COLO829 (cell line): ENCODE measurements at places on chromosomes 5 and 9.
A peak's percentile ranks its signal among the peaks of the same experiment; 100 is the strongest.

GRCh38 chr5:73507062-73507461 lies 8.8 kb downstream of the BTF3 start:
- DNase-seq, result no peak

GRCh38 chr5:81590498-81591384 lies 160.2 kb downstream of the SSBP2 start:
- no peak for DNase-seq

- DNase-seq, result no peak
These were observed 94.3 kb downstream of the RPS23 start for GRCh38 chr5:82183828-82184227.

GRCh38 chr9:127858041-127858512 lies 3.6 kb upstream of the ENG start:
- DNase-seq, result no peak

DNA sequence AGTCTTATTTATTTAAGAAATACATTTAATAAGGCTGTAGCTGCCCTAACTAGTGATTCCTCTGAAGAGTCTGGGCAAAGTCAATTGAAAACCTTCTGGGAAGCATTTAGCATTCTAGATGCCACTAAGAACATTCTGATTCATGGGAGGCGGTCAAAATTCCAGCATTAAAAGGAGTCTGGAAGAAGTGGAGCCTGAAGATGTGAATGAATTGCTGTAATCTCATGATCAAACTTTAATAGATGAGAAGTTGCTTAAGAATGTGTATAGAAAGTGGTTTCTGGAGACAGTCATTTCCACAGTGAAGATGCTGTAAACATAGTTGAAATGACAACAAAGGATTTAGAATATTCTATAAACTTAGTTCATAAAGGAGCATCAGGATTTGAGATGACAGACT lies 61.4 kb downstream of the WDR41 start:
- DNase-seq, result no peak

DNA sequence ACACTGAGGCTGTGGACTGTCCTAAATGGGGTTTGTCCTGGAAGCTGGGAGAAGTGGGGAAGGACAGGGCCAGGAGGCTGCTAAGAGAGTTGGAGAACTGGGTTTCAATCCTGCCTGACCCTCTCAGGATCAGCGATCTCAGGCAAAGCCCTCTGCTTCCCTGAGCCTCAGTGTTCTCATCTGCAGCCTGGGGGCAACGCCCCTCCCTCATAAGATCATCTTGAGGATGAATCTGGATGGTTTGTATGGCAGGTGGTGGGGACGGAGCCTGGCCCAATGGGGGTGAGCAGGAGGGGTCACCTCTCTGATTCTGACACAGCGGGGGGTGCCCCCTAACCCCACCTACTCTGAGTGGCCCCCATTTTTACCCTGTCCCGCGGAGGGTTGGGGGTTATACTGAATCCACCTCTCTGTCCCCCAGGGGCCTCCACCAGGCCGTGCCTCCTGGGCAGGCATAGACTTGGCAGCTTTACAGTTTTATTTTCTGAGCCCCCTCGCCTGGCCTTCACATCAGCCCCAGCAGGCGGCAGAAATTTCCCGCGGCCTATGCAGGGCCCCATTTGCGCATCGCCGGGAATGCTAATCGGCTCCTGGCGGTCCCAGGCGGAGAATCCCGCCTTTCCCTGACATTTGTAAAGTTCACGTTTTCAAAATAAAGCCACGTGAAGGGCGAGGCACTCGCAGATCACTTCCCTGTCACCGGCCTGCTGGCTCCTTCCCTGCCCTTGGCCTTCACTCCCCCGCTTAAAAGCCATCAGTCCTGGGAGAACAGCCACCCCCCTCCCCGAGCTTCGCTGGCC lies 17.8 kb upstream of the LAMC3 start:
- no peak for DNase-seq

GRCh38 chr5:143233031-143233430 lies 170.5 kb downstream of the NR3C1 start:
- DNase-seq, result no peak

DNA sequence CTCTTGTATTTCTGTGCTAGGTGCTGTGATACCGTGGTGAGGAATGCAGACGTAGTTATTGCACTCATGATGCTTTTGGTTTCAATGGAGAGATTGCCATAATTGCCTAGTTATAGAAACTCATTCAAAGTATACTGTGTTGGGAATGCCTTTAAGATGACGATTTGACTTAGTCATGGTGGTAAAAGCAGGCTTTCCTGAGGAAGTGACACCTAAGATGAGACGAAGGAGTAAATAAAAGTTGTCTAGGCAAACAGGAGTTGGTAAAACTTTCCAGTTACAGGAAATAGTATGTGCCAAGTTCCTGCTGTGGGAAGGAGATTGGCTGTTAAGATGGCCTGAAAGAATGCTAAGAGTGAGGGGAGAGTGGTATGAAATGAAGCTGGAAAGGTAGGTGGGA lies 48.1 kb downstream of the FOCAD start:
- DNase-seq, result no peak

GRCh38 chr5:102801371-102801770 lies 46.3 kb downstream of the PAM start:
- DNase-seq, result no peak

- DNase-seq, result no peak
These were observed 20.9 kb downstream of the CCNJL start for GRCh38 chr5:160291467-160291866.

DNA sequence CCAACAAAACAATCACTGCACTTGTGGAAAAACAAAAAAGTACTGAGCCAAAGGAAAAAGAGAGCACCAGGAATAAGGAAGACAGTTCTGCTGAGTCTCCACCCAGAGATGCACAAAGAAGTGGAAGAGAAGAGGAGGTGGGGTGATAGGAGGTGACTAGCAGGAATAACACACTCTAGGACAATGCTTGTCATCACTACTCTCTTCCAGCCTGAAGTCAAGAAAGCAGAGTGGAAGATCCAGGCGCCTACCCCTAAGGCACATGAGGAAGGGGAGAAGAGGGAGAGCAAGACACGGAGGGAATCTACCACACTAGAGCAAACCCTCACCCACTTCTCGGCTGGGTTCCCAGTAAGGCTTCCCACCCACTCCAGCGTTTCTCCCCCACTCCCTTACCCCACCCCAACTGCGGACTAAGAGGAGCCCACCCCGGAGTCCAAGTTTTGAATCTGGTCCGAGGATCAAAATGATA lies 1.7 kb downstream of the SLIT3 start:
- no peak for DNase-seq

- DNase-seq, result no peak
These were observed 17.1 kb upstream of the DAB2 start for GRCh38 chr5:39441838-39442237.

- DNase-seq, result peak; percentile 39
These were observed 165.0 kb upstream of the ZNF462 start for GRCh38 chr9:106697750-106698502.

DNA sequence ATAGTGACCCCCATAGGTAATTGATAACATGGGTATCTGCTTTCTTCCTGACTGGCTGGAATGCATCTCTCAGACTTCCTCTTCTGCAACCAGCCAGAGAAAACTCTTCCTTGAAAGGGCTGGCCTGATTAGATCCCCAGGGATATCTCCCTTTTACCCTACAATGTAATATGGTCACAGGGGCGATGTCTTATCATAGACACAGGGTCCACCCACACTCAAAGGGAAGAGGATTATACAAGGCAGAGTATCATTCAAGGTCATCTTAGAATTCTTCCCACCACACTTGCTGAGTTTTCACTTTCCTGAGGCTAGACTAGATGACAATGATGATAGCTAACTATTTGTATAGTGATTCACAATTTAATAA lies 33.2 kb downstream of the TTLL11 start:
- no peak for DNase-seq

GRCh38 chr9:103681435-103681834 lies 412.7 kb upstream of the SMC2 start:
- DNase-seq, result no peak

DNA sequence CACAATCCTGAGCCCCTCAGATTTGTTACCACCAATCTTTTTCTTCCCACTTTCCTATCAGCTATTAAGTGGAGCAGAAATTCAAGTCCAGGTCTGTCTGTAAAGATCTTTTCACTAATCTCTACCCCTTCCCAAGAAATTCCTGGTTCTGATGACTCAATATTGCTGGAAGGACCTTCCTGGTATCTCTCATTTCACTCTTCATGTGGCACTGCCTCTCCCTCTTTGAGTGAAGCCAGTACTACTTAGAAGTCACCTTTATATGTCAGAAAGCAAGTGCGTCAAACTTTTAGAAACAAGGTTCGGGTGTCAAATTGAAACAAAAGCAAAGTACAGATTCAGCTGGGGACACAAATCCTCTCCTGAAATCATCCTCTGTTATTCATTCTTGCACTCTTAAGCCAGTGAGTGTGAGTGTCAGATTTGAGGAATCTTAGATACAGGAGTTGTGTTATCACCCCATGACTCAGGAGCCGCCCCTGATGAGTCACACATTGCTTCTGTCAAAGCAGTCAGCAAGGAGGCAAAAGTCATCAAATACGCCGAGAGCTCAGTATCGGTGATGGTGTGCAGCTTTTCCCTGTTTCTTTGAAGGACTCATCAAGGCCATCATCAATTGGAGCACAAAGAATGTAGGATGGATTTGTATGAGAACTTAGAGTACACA lies 313.0 kb downstream of the CETN3 start:
- peak; percentile 4 for DNase-seq

GRCh38 chr5:34499001-34499734 lies 157.0 kb upstream of the RAI14 start:
- no peak for DNase-seq

GRCh38 chr5:82150559-82150958 lies 127.6 kb downstream of the RPS23 start:
- no peak for DNase-seq

DNA sequence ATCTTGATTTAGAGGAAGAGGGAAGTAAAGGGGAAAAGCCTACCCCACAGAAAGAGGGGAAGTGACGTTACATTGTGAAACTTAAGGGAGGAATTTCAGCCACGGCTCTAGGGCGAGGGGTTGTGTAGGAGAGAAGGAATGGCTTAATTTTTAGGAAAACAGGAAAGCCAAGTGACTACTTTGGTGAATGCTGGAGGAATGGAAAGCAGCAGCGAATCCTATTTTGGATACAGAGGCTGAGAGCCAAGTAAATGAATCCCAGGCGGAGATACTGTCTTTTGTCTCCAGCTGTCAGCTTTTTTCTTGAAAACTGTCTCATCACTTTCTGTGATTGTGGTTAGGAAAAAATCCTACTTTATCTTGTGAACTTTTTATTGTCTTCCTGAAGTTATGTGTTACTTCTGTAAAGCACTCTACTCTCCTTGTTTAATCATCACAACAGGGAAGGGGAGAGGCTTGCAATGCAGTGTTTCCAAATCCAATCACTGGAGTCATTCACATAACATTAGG lies 188.4 kb downstream of the TSSK1B start:
- DNase-seq, result no peak

GRCh38 chr5:175589714-175590113 lies 68.2 kb upstream of the HRH2 start:
- no peak for DNase-seq

GRCh38 chr5:96391921-96392320 lies 41.1 kb downstream of the PCSK1 start:
- DNase-seq, result no peak

- DNase-seq, result no peak
These were observed 63.2 kb downstream of the SERINC5 start for GRCh38 chr5:80192507-80193241.

DNA sequence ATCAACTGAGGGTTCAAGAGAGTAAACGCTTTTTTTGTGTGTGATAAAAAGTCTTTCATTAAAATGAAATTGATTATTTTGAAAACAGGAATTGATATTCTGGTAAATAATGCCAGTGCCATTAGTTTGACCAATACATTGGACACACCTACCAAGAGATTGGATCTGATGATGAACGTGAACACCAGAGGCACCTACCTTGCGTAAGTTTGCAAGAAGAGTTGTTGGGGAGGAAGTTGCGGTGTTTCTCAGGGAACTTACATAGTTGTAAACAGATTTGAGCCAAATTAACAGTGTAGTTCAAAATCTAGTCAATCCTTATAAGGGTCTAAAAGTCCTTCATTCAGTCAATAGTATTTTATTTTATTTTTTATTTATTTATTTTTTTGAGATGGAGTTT lies 28.9 kb downstream of the HSDL2 start:
- no peak for DNase-seq

DNA sequence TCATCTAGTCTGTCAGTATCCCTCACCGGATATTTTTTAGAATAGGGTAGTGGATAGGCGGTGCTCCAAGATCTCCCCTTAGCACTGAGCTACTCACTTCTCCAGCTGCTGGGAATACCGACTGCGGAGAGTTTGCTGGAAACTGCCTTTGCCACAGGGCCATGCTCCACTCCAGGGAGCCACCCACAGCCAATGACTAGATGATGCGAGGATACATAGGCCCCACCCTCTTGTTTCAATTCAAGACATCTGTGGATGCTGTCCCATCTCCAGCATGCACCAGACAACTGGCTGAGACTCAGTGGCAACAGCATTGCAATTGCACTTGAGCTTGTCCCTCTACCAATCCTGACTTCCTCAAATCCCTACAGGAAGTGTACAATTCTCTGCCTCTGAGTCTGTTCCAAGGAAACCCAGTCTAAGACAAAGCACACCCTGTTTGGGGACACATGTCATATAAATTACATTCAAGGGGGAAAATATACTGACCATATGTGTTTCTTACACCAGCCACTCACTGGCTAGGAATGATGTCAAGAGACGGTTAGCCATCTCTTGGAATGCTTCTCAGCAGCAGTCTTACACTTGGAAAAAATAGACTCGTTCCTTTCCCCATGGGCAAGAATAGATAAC lies 312.6 kb upstream of the KIF2A start:
- no peak for DNase-seq

GRCh38 chr5:50922942-50923767 lies 256.7 kb downstream of the PARP8 start:
- no peak for DNase-seq
